ENCODE measurements at places on chromosomes 3 and 15.
A peak's percentile ranks its signal among the peaks of the same experiment; 100 is the strongest.

DNA sequence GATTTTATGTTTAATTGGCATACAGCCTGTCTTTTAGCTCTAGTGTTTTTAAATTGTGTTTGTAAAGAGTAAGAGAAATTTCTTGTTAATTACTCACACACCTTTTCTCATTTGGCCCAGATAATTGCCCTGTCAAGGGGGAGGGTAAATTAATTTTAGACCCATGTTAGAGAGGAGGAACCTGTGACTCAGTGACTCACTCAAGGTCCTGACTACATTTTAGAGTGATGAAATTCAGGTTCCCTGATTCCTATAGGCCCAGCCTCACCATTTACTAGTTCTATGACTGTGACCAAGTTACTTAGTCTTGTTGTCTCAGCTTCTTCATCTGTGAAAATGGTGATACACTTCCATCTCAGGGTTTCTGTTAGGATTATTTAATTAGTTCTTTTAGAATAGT, 125.2 kb upstream of the DPH6 start:
- DNase-seq: no peak

GRCh38 chr3:101791778-101792177, 12.8 kb downstream of the NXPE3 start:
- no peak for DNase-seq

GRCh38 chr15:67383899-67384298, 129.3 kb downstream of the IQCH start:
- no peak for DNase-seq

DNA sequence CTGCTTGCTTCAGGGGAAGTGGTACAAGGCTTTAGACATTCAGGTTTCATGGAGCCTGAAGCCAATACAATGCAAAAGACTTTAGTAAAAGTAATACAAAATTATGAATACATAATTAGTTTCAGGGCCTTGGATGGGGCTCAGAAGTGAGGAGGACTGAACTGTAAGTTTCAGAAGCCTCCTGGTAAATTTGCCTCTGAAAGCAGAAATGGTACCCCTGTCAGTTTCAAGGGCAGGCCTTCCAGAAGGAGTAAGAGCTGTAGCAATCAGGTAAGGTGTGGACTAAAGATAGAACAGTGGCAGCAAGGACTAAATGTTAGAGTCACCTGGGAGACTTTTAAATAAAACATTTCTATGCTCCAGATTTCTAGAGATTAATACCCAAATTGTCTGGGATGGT, 402.5 kb upstream of the GOLIM4 start:
- DNase-seq: no peak

DNA sequence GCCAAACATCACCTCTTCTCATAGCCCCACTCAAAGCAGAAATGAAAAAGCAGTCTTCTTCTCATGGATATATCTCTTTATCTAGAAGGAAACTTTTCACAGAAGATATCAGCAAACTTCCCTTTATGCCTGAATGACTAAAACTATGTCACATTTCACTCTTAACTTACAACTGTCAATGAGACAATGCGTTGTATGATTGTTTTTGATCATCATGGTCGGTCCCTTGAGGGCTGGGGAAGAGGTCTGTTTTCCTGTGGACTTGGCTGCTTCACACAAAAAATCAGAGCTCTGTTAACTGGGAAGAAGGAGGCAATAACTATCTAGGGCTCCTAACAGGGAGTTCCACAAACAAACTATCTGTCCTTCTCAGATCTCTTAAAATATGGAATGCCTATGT, 5.1 kb downstream of the NLGN1 start:
- DNase-seq: no peak

DNA sequence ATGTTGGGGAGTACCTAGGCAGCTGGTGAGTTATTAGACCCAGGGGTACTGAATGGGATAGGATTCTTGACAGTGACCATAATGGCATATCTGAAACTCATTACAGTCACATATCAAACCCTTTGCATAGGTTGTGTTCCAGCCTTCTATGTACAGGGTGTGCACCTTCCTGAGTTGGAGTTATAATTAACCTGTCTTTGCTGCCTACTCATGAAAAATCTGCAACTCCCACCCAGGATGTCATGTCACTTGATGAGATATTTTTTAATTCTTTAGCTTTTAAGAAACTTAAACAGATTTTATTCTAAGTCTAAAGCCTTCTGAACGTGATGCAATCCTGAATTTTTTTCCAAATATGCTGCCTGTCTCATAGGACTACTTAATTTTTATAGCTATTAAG, 21.1 kb upstream of the ADGRG7 start:
- DNase-seq: no peak

GRCh38 chr3:167913219-167913835, 177.8 kb downstream of the SERPINI1 start:
- no peak for DNase-seq

GRCh38 chr3:179750720-179751328, 98.0 kb downstream of the USP13 start:
- DNase-seq: no peak

GRCh38 chr3:2023959-2024358, 74.7 kb upstream of the CNTN4 start:
- DNase-seq: no peak

GRCh38 chr15:69595009-69595791, 142.6 kb downstream of the RPLP1 start:
- peak; percentile 89 for DNase-seq

GRCh38 chr3:56899078-56899477, 97.3 kb upstream of the ARHGEF3 start:
- no peak for DNase-seq

Measured in right cardiac atrium (tissue), 5 donors.